ENCODE measurements at places on chromosomes 2 and 18. TPM values are rescaled to one million over a fixed set of nuclear protein-coding genes. Genes with fewer than 3 reads are reported as not detected.

- no peak for DNase-seq
Measured at GRCh38 chr2:131038258-131039100, 54.8 kb downstream of the FAM168B start.

The LIMS2 gene
- total RNA-seq: 260 TPM

- no peak for DNase-seq
Measured at GRCh38 chr18:78447211-78447610, 532.4 kb upstream of the SALL3 start.

DNA sequence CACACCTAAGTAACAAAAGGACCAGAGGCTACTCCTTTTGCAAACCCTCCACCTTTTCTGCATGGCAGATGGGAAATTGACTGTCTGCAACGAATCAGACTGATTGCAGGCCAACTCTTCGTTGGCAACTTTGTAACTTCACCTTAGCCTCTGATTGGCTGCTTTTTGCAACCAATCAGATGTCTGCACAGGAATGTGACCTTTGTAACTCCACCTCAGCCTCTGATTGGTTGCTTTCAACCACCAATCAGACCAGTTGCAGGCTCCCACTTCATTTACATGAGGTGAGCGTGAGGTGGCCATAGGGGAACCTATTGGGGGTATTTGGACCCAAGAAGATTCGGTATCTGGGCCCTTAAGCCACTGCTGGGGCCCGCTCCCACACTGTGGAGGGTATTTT lies 209.0 kb downstream of the EN1 start:
- no peak for DNase-seq

The SLC25A52 gene
- total RNA-seq: not detected
